ENCODE measurements at places on chromosomes 7 and 10.
A peak's percentile ranks its signal among the peaks of the same experiment; 100 is the strongest.

DNA sequence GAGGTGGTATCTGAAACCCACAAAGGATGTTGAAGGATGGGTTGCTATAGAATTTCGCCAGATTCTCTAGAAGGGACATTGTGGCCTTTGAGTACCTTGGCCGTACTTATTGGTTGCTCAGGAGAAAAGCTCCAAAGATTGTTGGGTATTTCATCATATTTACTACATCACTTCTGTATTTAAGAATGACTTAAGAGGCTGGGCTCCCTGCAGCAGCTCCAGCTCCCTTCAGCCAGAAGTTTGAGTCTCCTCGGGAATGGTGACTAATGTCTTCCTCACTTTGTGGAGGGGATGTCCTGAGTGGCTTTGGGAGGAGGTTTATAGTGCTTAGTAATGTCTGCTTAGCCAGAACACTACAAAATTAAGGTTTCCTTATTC lies 18.1 kb downstream of the MINDY4 start:
- no peak for DNase-seq

DNA sequence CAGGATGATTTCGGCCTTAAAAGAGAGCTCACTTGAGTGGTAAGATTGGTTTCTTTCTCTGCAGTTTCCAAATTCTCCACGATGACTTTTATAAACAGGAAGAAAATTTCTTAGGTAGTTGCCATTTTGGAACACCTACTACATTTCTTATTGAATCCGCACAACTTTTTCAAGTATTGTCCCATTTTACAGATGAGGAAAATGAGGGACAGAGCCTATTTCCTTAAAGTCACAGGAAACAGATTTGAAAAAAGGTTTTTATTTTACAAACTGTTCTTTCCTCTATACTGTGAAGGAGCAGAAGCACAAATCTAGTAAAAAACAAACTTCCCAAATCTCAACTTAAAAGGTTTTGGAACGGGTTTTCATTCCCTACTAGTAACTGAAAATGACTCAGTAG lies 2.7 kb downstream of the YWHAG start:
- no peak for DNase-seq

DNA sequence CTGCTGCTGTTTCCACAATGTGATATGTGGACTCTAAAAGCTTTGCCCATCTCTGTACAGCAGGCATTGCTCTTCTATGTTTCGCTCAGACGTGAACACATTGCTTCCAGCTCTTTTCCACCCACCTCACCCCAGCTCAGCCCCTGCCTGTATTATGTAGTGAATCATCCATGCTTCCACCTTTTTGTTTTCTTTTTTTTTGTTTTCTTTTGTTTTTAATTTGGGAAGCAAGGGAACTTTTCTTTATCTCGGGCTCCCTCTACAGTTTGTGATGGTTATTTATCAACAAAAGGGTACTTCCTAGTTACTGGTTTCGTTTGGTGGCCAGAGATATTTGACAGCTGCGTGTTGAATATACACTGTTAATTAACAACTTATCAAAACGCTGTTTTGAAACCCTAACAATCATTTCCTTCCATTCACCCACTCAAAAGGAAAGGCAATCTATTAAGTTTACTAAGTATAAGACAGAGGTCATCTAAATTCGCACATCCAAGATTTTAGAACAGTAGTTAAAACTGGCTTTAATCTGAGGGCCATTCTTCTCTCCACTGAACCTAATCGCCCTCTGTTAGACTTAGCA lies 127.9 kb upstream of the STK17A start:
- DNase-seq = peak; percentile 47

- DNase-seq = no peak
Observed at GRCh38 chr7:93013446-93014061, 104.2 kb downstream of the SAMD9 start.

GRCh38 chr10:109426987-109427386 lies 496.3 kb downstream of the XPNPEP1 start:
- DNase-seq = no peak

DNA sequence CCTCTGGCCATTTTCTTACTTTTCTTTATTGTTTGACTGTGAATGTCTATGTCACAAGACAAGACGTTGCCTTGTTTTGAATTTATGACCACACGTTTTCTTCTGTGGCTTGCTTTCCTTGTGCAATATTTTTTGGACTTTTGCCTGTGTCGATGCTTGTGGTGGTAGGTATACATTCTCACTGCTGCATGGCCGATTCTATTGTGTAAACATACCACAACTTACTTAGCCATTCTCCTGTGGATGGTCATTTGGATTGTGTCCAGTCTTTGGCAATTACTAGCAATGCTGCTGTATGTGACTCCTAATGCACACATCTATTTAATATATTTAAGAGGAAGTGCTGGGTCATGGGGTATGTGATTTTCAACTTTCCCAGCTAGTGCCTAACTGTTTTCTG lies 18.0 kb upstream of the DLG5 start:
- no peak for DNase-seq

DNA sequence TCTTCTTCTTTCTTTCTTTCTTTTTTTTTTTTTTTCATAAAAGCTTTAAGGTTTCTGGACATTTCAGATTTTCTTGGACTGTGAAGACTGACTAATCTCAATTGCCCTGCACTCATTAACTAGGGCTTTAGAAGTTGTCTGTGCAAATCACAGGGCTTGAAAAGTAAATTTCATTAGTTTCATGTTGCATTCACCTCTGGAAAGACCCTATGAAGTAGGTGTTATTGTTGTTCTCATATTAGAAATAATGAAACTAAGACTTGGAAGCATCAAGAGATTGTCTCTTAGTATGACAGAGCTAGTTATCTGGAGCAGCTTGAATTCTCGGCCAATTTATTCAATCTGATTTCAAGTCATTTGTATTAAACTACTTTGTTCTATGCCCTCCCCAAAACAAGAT lies 28.2 kb upstream of the SEMA3D start:
- no peak for DNase-seq

- DNase-seq = no peak
Observed at GRCh38 chr10:70539471-70539870, 60.9 kb downstream of the PALD1 start.

- no peak for DNase-seq
Observed at GRCh38 chr10:48195803-48196202, 78.7 kb downstream of the FRMPD2 start.

DNA sequence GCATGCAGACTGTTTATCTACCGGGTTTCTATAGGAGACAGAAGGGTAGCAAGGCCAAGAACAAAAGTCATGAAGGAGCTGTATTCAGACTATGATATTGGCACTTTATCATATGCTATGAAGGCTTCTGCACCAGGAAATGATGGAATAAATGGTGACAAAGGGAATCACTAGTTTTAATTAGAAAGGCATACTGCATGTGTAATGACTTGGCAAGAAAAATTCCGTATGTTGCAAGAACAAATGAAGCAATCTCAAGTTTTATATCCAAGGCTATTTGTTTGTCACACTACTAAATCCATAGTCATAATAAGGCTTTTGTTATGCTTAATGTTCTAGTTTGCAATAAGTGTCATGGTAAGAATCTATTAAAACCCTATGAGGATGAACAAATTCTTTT lies 230.9 kb downstream of the ZEB1 start:
- no peak for DNase-seq

GRCh38 chr10:114246679-114247305 lies 7.7 kb downstream of the VWA2 start:
- no peak for DNase-seq

GRCh38 chr7:5431560-5432015 lies 8.0 kb upstream of the TNRC18 start:
- DNase-seq = no peak

DNA sequence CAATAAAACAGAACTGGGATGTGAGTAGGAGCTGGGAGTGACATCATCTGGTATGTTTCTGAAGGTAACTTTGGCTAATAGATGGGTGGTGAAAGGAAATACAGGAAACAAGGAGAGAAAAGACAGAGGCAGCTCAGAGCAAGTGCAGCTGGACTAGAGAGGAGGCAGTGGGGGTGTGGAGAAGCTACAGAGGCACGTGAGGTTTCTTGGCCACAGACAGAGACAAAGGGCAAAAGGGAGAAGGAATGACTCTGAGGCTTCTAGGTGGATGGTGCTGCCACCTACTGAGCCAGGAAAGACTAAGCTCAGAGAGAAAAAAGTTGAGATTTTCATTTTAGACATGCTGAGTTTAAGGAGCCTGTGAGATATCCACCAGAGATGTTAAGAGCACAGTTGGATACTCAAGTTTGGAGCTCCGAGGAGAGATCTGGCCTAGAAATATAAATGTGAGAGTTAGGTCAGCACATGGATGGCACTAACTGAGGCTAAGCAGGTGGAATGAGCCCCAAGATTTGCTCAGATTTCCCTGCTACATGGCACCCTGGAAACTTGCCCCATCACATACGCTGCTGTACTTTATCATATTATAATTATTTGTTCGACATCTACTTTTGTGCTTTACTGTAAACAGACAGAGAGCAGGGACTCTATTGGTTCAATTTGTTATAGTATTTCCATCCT lies 293.0 kb upstream of the IMMP2L start:
- DNase-seq = peak; percentile 20

DNA sequence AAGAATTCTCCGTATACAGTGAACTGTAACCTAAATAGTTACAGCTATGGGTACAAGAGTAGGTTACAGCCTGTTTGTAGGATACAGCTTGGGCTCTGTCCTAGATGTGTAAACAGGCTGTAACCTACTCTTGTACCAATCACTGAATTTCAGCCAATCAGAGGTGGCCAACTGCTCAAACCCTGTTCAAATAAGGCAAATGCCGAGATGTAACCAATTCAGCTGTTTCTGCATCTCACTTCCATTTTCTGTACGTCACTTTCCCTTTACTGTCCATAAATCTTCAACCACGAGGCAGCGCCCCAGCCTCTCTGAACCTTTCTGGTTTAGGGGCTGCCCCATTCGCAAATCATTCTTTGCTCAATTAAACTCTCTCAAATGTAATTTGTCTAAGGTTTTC lies 8.3 kb upstream of the MMP21 start:
- DNase-seq = no peak

DNA sequence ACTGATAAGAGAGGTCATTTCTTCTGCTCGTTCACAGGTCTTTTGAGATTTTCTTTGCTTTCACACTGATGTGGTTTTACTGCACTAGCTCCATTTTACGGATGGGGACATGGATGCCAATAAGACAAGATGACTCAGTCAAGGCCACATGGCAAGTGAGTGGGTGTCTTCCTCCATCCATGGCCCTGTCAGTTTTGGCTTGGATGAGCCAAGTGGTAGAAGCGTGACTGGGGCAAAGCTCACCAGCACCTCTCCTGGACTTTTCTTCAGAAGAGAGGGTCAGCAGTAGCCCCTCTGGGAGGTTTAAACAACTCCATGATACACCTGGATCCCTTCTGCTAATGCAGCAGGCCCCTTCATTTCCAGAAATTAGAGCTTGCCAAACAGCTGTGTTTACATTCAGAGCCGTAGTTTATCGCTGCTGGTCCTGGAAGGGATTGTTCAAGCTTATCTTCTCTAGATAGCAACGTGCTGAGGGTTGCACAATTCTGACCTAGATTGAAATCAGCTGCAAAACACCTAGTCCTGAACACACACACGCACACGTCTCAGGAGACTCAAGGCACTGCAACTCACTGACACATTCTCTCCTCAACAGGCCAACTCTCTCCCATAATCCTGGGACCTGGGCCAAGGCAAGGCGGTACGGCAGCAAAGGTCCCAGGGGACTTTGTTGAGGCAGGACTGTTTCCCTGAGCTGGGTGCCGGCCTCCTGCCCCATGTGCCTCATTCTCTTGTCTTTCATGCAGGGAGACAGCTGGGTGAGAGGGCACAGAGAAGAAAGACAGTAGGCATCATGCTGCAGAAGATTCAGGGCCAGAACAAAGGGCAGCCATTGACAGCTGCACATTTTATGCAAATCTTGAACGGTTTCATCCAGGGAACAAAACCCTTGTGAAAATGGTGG lies 14.2 kb upstream of the PDCD4 start:
- DNase-seq = no peak

DNA sequence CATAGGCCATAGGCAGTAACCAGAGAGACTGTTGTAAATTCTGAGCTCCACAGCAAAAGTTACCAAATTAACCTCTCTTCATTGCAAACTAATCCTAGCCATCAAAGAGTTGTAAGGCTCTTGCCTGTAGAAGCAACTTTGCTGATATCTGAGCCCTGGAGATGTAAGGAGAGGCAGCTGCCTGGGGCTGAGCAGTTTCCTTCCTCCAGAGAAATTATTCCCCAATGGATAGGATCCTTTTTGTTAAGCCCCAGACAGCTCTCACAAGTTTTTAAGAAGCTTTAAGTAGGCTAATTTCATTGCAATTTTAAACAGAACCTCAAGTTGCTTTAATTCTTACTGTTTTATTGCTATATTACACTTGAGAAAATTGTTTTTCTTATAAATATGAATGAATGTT lies 211.1 kb downstream of the GALNT17 start:
- no peak for DNase-seq

DNA sequence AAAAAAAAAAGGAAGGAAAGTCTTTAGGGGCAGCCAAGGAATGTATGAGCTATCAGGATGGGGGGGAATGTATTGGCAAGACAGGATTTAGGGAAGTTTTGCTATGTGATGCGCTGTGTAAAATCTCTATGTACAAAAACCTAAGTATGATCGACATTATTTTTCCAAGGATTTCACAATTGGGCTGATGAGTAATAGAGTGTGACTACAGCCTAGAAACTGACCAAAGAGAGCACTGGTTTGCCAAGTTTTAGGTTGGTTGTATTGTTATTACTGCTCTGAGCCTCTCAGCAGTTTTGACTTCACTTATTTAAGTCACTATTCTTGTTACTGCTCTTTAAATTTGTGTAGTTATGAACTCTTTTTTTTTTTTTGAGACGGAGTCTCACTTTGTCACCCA lies 107.3 kb downstream of the NRCAM start:
- no peak for DNase-seq
